ENCODE measurements at places on chromosomes 11 and 22. TPM values are rescaled to one million over a fixed set of nuclear protein-coding genes. Genes with fewer than 3 reads are reported as not detected.

The SHISA8 gene
- total RNA-seq, result not detected

The SEPTIN5 gene
- total RNA-seq, result 3.3 TPM

The OR2AG1 gene
- not detected for total RNA-seq

The MRGPRE gene
- not detected for total RNA-seq

The TRIM48 gene
- total RNA-seq, result not detected

The KRTAP5-10 gene
- 0.14 TPM for total RNA-seq

GRCh38 chr11:313304-313786, 495 bp upstream of the IFITM1 start:
- no peak for DNase-seq

- DNase-seq, result no peak
Measured at GRCh38 chr11:115322553-115323203, 181.5 kb downstream of the CADM1 start.

- DNase-seq, result no peak
Measured at GRCh38 chr11:58597486-58598144, 18.8 kb downstream of the ZFP91 start.

DNA sequence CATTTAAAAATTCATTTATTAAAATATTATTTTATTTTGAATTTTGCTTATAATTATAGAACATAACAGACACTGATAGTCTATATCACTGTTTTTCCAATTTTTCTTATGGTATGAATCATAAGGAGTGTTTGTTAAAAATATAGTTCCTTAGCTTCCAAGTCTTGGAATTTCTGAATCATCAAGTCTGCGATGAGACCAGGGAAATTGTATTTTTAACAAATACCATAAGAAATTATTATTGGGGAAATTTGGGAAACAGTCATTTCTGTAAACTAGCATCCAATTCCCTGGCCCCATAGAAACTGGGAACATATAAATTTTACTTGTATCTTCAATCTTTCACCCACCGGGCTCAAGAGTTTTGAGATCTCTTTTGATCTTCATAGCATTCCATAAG, 38.0 kb upstream of the PICALM start:
- DNase-seq, result no peak

DNA sequence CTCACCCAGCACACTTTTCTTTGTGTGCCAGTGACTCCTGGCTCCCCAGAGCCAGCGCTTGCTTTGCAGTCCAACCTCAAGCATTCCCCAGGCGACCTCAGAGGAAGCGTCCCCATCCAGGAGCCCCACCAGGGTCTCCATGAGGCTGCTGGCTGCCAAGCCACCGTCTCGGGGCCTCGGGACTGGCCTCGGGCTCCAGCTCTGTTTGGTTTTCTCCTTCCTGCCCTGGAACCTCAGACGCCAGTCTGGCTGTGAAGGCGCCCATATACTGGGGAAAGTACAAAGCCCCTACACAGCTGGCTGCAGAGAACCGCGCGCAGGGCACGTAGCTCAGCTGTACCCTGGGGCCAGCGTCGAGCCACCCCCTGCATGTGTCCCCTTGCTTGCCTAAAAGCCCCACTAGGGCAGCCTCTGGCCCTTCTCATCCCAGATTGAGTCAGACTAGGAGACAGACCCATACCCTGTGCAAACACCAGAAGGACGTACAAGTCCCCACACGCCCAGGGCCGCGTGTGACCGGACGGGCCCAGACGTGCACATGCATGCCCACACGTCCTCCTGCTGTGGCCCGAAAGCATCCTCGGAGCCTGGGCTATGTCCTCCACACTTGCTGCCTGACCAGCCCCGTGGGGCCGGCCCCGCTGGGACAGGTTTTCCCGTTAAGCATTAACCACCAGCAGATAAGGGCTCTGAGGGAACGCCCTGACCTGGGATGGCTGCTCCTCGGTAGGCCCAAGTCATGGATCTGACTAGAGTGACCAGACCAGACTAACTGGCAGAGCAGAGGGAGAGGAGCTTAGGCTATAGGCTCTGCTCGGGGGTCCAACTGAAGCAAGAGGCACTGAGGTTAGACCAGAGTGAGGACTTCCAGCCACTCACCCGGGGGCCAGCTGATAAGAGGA, 4.2 kb upstream of the SYT8 start:
- DNase-seq, result no peak

DNA sequence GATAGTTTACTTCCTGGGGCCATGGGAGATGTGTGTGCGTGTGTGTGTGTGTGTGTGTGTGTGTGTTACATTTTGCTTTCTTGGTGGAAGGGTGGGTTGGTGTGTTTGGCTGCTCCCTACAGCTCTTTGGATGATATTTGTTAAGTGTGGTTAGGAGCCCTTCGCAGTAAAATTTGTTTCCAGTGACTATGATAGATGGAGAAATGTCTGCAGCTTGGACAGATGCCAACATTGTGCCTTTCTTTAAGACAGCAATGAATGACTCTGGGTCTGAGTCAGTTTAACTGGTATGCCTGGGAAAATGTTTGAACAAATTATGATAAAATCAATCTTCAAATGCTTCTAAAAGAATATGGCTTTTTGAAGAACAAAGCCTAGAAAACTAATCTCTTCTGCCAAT, 102.7 kb upstream of the TRPC6 start:
- DNase-seq, result no peak

DNA sequence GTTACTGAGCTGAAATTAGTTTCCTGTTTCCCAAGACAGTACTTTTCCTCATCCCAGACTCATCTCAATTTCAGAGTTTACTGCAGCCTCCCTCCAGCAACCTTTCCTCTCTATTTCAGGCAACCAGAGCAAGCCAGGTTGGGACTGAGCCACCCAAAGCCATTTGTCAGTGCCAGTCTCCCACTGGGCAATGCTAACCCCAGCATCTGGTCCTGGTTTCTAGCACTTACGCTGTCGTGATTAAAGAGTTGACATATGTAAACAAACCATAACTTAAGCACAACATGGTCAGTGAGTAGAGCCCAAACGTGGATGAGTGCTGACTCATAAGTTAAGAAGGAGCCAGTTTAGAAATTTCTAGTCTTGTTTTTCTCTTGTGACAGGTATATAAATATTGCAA, 119.6 kb upstream of the BLID start:
- DNase-seq, result no peak

GRCh38 chr11:58577555-58578135, 1.2 kb upstream of the ZFP91 start:
- no peak for DNase-seq

Measured in liver (tissue), 10 donors.